ENCODE measurements at places on chromosomes 4 and X. TPM values are rescaled to one million over a fixed set of nuclear protein-coding genes. Genes with fewer than 3 reads are reported as not detected.

Gene NDNF
- total RNA-seq, result 0.56 TPM

Gene RRH
- not detected for total RNA-seq

Gene IRS4
- total RNA-seq, result not detected

Gene PKD2
- total RNA-seq, result 53.5 TPM

Gene AKAP4
- not detected for total RNA-seq

Gene AVPR2
- not detected for total RNA-seq

Gene MSL3
- 21.1 TPM for total RNA-seq

Gene HOPX
- 0.19 TPM for total RNA-seq

Gene CRMP1
- total RNA-seq, result not detected

Gene NLGN3
- total RNA-seq, result under 0.01 TPM

Gene DMRTC1
- not detected for total RNA-seq

Gene MAGEA2B
- total RNA-seq, result not detected

Gene TAPT1
- 21.4 TPM for total RNA-seq

Gene MAGEE2
- not detected for total RNA-seq

Gene HELT
- not detected for total RNA-seq

Gene RHOXF2
- total RNA-seq, result not detected

Gene TRIM60
- not detected for total RNA-seq

Gene MAGEA12
- total RNA-seq, result not detected

Gene NSUN7
- total RNA-seq, result under 0.01 TPM

Gene SHISA3
- total RNA-seq, result 1.7 TPM

Gene TREX2
- 4.4 TPM for total RNA-seq

Gene TACC3
- 3.9 TPM for total RNA-seq

Gene EVC2
- 11.3 TPM for total RNA-seq

Gene VAMP7
- 42.6 TPM for total RNA-seq

Gene FGFBP1
- total RNA-seq, result not detected

Gene TCEAL7
- total RNA-seq, result 58.9 TPM

Gene HNRNPDL
- 130 TPM for total RNA-seq

Gene FAM53A
- total RNA-seq, result 0.58 TPM

Gene VCX2
- 0.19 TPM for total RNA-seq

Gene FAM90A26
- total RNA-seq, result not detected

Gene NWD2
- not detected for total RNA-seq

Gene MAP3K15
- not detected for total RNA-seq

Gene TBX22
- not detected for total RNA-seq

Gene AFP
- total RNA-seq, result 0.38 TPM

Gene MAGEB17
- not detected for total RNA-seq

Gene PDCL2
- not detected for total RNA-seq

Gene SPINK2
- not detected for total RNA-seq

Gene BEND2
- total RNA-seq, result not detected

Gene GYPE
- total RNA-seq, result 0.56 TPM

Gene NAT8L
- total RNA-seq, result under 0.01 TPM

Gene ZCCHC4
- 24.2 TPM for total RNA-seq

Gene VSIG4
- total RNA-seq, result not detected

Gene TRPC5OS
- not detected for total RNA-seq

Gene PHOX2B
- not detected for total RNA-seq

Gene CT47C1
- not detected for total RNA-seq

Gene STARD8
- total RNA-seq, result 4.6 TPM

Gene NDUFA1
- total RNA-seq, result 56.7 TPM

Gene SUPT20HL2
- not detected for total RNA-seq

Gene MYOZ2
- total RNA-seq, result 2.1 TPM

Gene FAM9B
- total RNA-seq, result not detected

Gene TKTL2
- not detected for total RNA-seq

Gene IL1RAPL1
- 2.3 TPM for total RNA-seq

Gene PDE6B
- not detected for total RNA-seq

Gene GAGE1
- not detected for total RNA-seq

Gene RBM3
- total RNA-seq, result 78.6 TPM

Data from regular cardiac myocyte (primary cell).